ENCODE measurements at places on chromosomes 7 and 10.

GRCh38 chr10:113175756-113176651, 226.0 kb downstream of the TCF7L2 start:
- peak; percentile 54 for DNase-seq

- no peak for DNase-seq
Observed at GRCh38 chr10:64630534-64630933, 1109.3 kb downstream of the REEP3 start.

- no peak for DNase-seq
Observed at GRCh38 chr7:127953423-127954356, 77.5 kb downstream of the LRRC4 start.

DNA sequence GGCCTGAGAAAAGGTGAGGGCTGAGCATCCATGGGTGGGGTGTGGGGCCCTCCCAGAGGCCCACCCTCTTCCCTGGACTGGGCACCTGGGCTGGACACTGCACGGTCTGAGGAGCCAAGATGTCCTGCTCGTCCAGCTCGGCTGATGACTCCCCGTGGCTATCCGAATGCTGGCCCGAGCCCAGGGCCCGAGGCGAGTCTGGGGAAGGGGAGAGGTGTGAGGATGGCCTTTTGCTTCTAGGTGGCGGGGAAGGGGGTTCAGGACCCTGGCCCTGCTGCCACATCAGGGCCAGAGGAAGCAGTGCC, 7.1 kb downstream of the NACAD start:
- DNase-seq: no peak

DNA sequence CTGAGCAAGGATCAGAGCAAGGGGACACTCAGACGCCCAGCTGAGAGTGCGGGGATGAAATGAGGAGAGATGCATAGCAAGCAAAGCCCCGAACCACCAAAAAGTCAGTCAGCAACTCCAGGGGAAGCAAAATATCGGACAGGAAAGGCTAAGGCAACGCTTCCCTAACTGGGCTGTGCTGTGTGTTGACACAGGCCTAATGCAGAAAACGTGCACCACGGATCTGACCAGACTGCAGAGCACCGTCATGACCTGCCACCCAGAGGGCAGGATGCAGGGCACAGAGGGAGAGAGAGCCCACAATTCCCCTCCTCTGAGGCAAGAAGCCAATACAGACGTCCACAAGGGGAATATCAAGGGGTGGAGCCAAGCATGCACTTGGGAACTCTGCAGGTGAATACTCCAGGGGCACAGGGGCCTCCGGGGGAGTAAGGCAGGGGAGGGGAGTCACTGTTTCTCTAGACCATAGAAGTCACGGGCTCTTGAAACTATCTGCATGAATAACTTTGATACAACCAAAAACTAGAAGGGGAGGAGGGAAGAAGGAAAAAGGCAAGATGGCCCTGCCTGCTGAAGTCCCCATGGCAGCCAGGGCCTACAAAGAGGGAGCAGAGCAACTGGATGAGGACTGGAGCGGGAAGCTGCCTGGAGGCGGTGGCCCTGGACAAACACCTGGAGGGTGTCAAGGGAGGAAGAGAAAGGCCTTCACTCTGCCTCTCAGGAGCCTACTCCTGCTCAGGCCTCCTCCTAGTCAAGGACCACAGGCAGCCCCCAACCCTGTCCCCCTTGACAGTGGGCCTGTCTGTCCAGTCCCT, 26.2 kb downstream of the GRID1 start:
- DNase-seq: no peak

GRCh38 chr7:138170298-138170697, 94.0 kb downstream of the AKR1D1 start:
- DNase-seq: peak; percentile 89

DNA sequence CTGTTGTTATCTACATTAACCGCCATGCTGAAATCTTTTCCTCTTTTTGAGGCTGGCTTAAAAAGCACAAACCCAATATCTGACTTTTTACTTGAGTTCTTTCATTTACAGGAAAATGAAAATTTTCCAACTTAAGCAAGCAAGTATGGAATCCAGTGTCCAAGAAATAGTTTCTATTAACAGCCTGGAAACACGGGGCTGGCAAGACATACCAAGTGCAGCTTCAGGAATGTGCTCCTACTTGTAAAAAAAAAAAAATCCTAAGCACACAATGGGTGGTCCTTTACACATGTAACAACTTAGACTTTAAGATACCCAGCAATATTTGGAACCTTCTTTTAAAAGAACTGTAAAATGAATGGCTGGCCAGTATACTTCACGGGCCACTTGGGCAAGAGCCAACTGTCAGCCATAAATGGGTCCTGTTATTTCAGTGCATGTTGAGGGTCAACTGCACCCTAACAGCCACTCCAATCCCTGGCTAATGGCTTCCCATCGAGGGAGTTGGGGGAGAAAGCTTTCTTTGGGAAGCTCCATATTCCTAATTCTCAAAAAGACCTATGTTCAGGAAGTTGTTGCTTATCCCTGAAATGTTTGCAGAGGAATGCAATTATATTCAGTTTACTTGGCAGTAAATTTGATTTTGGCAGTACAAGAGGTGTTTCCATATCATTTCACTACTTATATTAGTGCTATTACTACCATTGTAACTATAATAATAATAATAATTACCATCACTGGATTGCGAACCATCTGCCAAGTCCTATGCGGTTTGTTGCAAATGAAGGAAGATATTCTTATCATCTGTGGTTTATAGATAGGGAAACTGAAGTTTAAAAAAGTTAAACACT, 236.4 kb upstream of the TMEM72 start:
- DNase-seq: no peak

DNA sequence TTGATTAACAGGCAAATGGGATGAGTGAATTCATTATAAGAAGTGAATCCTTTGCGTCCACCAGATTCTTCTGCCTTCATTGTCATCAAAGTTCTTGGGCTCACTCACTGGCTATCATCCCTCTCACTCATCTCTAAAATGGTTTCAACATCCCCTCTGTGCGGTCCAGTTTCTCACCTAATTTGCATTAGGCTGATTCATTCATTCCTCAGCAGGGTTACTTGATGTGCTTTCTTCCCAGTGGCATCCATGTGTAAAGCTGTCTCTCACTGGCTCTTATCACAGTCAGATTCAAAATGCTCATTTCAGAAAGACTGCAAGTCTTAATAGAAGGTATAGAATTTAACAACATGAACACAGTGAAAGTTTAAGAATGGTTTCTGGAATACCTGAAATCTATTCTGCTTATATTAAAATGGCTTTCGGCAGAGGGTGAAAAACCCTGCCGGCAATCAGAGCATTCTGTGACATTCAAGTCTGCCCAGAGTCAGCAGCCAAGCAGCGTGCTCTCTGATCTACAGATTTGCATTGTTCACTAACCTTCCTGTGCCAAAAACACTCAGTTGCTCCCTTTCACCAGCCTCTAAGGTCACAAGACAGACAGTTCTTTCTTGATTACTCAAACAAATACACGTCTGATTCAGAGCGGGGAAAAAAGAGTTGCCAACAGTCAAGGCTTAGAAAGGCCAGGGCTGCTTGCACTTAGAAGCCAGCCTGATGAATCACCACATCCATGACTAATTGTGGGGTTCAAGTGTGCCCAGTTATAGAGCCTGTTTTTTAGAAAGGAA, 106.7 kb downstream of the TES start:
- no peak for DNase-seq

GRCh38 chr10:131758062-131758938, 142.5 kb upstream of the PPP2R2D start:
- DNase-seq: no peak

GRCh38 chr7:43248961-43249822, 136.7 kb downstream of the HECW1 start:
- DNase-seq: no peak

DNA sequence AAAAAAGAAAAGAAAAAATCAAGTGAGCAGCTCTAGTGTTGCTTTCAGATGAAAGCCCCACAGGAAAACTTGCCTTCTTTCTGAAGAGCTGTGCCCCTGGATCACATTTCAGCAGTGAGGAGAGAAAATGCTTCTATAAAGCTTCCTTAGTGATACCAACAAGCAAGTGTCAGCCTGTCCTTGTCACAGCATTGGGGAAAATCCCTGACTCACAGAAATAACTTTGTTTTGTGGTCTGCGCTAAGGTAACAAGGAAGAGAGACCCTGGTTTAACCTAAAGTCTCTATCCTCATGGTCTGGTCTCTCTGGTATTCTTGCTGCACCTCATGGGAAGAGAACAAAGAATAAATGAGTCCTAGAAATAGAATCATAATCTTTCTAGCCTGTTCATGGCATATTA, 885.2 kb upstream of the SORCS1 start:
- no peak for DNase-seq

GRCh38 chr7:138478499-138478908, 18.4 kb downstream of the TRIM24 start:
- DNase-seq: no peak

DNA sequence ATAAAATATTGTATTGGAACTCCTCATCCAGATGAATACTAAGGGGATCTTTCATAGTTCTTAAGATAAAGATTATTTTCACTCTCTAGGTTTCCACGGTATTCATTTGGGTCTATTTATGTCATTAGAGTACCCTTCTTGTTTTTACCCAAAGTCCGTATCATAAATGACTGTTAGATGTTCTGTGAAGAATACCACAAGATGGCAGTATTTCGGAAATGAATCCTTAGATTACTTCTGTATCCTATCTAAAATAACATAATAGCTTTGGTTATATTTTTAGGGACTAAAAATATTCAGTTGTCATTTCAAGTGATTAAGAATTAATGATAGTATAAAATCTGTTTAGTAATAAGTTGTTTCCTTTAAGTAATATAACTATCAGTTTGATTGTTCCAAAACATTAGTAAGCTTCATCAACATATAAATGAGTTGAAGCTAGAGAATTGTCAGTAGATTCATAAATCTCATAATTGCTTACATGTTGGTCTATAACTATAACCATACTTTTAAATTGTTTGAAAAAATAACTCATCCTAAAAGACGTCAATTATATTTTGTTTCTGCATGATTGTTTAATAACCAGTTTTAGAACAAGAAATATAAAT, 337.5 kb upstream of the KCND2 start:
- peak; percentile 66 for DNase-seq

All from GM23338 (cell line).